CD14-positive monocyte (primary cell): ENCODE measurements at places on chromosomes 13 and 19.

- DNase-seq, result no peak
Measured at GRCh38 chr19:56477429-56478338, 539 bp upstream of the ZNF667 start.

GRCh38 chr19:48190288-48190884 lies 19.9 kb downstream of the ZSWIM9 start:
- peak; percentile 13 for DNase-seq

DNA sequence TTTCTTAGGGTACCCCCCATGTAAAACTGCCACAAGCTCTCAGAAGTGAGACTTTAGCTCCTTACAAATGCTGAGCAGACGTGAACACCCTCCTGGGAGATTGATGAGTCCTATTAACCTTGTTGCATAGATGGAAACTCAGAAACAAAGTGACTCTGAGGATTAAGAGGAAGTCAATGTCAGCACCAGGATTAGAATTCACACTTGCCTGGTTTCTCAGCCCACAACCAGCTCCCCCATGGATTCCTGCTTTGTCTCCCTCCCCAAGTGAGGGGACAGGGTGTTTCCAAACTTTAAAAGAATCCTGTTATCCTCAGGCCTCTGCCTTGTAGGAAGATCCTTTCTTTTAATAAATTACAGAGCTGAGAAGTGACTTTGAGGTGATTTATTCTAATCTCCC lies 324.4 kb downstream of the NDFIP2 start:
- no peak for DNase-seq

DNA sequence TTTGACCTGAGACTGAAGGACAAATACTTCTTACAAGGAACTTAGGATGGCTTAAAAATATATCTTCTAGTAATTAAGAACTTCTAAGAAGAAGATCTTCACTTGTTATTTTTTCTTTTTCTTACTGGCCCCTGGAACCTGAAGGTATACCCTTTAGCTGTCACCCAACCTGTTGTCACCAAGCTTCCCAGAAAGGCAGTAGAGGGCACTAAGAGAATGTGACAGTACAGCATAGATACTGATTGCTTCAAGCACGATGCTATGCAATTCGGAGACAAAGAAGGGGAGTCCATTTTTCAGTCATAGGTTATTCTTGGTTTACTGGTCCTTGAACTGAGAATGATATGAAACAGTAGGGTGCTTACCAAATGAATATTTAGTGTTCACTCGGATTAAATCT lies 208.3 kb upstream of the PCDH9 start:
- no peak for DNase-seq

DNA sequence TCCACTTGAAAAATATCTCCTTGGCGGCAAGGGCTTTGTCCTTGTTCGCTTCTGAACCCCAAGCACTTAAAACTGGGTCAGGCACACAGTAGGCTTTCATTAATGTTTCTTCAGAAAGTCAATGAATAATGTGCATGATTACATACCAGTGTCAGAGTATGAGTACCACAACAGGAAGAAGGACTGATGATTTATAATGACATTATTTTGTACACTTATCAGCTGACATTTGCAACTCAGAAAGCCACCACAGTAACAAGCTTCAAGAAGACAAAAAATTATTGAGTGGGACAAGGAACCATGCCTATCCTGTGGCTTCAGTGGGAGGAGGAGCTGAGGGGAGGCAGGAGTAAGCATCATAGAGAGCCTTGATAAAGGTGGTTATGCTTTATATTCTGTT lies 10.0 kb downstream of the POLR1D start:
- DNase-seq, result no peak

- DNase-seq, result no peak
Measured at GRCh38 chr19:18320865-18321733, 1.8 kb downstream of the LSM4 start.

- no peak for DNase-seq
Measured at GRCh38 chr13:79401259-79402070, 4.6 kb downstream of the RBM26 start.

DNA sequence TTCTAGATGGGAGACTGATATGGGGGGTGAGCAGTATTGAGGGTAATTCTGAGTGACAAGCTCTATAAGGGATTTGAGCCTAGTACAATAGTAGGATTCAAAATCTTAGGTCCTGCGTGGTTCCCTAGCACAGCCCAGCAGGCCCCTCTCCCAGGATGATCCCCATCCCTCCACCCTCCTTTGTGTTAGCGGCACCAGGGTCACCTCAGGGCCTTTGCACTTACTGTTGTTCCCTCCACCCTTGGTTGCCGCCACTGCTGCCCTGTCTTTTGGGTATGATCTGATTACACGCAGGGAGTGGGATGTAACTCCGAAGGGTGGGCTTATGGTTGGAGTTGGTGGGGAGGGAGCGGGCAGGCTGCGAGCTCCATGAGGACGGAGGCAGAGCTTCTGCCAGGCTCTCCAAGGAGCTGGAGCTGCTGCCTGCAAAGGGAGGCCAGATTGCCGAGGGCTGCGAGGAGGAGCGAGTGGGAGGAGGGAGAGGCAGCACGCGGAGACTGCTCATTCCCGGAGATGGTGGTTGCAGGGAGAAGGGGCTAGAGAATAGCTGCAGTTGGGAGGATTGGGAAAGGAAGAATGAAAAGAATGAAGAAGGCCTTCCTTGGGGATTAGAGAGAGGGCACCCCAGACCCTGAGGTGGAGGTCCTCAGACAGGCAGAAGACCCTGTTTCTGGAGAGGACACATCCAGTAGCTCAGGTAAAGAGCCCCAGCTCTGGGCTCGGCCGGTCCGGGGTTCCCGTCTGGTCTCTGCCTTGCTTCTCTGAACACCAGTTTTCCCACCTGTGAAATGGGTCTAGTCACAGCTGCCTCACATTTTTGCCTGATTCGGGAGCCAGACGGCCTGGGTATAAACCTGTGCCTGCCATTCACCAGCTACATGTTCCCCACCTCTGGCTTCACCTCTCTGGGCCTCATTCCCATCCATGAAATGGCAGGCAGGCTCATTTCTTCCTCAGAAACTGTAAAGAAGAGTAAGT lies 5.2 kb downstream of the NACC1 start:
- DNase-seq, result no peak

DNA sequence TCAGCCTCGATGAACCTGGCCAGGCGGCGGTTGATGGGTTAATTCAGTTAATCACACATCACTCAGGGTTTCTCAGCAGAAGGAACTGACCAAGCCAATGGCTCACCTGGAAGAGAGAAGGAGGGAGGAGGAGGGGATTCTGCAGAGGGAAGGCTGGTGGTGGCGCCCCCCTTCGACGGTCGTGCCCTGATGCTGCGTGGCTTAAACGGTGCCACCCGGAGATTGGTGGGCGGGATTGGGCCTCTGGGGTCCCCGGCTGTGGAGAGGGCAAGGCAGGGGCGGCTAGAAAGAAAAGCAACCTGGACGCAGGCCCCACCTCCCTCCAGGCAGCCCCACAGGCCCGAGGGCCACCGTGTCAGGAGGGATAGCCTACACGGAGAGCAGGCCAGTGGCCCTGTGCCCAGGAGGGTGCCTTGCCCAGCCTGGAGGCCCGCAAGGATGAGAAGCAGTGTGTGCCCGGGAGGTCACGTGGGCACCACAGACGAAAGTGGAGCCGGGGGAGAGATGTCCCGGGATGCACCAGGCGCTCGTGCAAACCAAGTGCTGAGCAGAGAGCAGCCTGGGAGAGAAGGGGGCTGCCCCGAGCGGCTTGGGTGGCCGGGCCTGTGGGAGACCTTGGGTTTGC lies 16.0 kb downstream of the CSNK1G2 start:
- DNase-seq, result no peak

- DNase-seq, result no peak
Measured at GRCh38 chr13:28885181-28885580, 65.0 kb downstream of the MTUS2 start.

DNA sequence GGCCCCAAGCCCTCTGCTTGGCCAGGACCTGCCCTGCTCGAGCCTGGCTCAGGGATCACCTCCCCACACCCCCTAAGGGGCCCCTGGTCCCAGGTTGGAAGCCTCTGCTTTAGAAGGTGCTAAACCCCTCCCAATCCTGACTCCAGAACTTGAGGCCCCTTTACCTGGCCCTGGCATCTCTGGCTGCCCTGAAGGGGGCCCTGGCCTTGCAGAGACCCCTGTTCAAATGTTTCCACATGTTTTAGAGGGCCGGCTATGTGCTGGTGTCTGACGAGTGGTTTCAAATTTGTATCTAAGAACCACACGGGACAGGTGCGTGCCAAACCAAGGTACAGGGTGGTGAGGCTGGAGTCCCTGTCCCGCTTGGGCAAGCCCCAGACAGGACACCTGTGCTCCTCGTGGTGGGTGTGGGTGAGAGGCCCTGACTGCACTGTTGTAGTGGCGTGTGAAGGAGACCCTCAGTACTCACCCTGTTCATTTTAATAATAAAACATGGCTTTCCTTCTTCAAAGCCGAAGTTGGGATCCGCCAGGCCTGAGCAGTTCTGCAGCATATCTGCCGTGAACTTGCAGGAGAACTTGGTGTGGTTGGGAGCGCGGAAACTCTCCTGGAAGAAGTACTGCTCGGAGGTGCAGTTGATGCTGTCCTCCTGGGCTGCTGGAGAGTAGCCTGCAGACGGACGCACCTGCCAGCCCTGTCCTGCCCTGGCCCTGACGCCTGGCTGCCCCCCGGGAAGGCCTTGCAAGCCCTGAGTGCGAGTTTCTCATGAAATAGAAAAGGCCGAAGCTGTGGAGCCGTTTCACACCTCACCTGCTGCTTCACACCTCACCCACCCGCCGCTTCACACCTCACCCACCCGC lies 5.4 kb downstream of the ATP4B start:
- no peak for DNase-seq

GRCh38 chr19:39446365-39447084 lies 1.1 kb downstream of the SUPT5H start:
- DNase-seq, result no peak

DNA sequence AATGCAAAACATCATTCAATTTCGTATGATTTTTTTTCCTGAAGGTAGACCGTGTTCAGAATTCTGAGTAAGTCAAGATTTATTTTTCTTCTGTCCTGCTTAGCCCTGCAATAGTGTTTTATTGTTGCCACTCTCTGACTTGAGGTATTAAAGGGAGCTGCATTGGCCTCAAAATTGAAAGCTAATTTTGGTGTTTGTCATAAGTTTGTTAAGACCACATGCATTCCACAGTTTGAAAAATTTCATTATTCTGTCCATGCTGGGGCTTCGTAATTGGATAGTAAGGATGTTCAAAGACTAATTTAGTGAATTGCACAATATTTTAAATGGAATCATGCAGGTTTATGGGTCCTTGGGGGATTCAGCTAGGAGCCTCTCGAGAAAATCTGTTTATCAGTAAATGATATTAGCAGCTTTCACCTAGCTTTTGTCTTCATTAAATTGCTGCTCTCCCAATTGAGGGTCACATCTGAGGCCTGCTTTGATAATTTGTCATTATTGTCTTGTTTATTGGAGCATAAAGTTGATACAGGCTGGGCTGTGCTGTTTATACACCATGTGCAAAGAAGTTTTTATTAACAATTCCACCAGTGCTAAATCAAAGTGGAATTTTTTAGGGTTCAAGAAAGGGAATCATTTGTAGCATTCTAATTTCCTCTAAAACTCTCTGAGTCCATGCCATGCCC lies 339.8 kb upstream of the OBI1 start:
- no peak for DNase-seq

- no peak for DNase-seq
Measured at GRCh38 chr13:109285586-109285985, 500.8 kb downstream of the IRS2 start.

GRCh38 chr13:111503905-111504695 lies 183.7 kb downstream of the TEX29 start:
- no peak for DNase-seq

- peak; percentile 56 for DNase-seq
Measured at GRCh38 chr13:99270518-99270917, 12.3 kb upstream of the GPR18 start.

GRCh38 chr19:35557539-35558399 lies 5.7 kb downstream of the ATP4A start:
- DNase-seq, result peak; percentile 25

GRCh38 chr13:112737294-112737693 lies 47.5 kb downstream of the ATP11A start:
- DNase-seq, result no peak

DNA sequence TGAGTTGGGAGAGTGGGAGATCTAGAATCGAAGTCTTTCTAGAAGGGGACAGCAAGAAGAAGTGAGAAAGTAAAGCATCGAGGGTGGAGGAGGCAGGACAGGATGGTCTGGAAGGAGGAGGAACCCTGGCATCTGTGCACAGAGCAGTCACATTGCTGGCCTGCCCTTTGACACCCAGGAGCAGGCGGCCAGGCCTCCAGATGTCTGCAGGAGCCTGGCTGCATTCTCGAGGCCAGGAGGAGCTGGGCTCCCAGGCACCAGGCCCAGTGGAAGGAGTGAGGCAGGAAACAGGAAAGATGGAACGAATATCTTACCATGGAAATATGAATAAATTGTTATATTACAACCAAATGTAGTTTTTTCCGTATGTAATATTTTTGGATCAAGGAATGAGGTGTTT lies 27.7 kb upstream of the ARGLU1 start:
- no peak for DNase-seq

DNA sequence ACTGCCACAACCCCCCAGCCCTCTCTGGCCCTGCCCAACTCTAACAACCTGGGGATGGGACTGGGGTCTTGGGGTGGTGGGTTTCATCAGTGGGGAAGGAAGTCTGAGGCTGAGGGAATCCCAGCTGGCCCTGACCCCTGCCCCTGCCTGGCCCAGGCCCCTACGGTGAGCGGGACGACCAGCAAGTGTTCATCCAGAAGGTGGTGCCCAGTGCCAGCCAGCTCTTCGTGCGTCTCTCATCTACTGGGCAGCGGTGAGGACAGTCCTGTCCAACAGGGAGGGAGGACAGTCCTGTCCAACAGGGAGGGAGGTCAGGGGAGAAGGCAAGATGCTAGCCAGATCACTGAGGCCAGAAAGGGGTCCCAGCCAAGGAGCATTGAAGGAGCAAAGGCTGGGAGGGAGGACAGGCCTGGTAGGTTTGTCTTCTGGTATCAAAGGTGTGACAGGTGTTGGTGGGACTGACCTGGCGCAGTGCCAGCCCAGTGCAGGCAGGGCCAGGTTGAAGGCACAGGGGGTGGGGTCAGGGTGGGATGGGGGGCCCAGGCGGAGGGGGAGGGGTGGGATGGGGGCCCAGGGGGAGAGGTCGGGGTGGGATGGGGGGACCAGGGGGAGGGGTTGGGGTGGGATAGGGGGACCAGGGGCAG lies 12.1 kb upstream of the LTBP4 start:
- no peak for DNase-seq

DNA sequence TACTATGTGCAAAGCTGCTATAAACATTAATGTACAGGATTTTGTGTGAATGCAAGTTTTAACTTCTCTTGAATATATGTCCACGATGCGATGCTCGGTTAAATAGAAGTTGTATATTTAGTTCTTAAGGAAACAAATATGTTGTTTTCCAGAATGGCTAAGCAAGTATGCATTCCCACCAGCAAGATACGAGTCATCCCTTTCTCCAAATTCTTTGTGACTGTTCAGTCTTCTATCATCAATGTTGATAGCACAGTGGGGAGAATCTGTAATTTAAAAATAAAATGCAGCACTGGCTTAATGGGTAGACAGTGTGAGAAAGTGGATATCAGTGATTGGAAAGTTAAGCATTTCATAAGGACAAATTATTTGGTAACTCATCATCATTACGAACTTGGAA lies 1340.8 kb downstream of the PCDH9 start:
- no peak for DNase-seq

DNA sequence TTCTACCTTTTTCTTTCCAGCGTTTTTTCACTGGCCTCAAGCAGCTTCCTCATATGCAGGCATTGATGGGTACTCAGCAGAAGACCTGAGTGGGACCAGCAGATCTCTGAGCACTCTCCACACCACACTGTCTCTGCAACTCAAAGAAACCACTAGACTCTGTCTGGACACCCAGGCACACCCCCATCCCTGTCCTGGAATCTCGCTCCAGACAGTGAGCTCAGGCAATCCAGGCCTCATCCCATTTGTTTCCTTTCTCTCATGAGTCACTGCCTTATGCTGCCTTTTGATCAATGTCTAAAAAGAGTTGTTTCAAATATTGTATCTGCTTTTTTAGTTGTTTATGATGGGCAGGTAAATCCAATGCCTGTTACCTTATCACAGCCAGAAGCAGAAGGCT lies 19.7 kb upstream of the POP4 start:
- DNase-seq, result no peak
